ENCODE measurements at places on chromosomes 13 and 19.

GRCh38 chr19:7842661-7843294 is 12.8 kb downstream of the EVI5L start:
- no peak for DNase-seq

DNA sequence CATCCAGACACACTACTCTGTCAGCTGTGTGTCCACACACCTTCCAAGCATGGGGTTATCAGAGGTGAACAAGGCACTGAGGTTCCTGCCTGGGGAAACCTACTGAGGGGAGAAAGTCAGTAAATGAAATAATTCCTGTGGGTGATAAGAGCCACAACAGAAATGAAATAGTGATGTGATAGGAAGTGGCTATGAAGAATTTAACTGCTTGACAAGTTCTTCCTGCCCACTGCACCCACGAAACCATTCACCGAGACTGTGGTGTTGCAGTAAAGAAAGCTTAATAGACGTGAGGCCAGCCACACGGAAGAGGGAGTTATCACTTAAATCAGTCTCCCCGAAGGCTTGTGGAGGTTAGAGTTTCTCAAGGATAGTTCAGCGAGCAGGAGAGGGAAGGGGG is 353.1 kb downstream of the UQCRFS1 start:
- DNase-seq = no peak

- DNase-seq = no peak
These were observed 46.0 kb upstream of the STK24 start for GRCh38 chr13:98622931-98623331.

DNA sequence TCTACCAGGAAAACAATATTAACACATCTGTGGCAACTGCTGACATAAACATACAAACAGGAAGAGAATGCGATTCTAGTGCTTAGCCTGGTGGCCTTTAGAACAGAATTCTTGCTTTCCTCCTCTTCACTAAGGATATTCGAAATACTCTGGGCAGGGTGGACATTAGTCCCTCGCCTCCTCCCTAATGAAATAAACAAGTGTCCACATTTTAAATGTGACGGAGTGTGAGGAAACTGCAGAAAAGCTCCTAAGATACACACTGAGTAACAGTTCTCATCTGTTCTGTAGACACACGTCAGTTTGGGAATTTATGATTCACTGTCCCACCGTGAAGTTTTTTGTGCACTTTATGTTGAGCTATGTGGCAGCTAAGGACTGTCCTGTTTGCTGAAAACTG is 639 bp downstream of the STARD13 start:
- peak; percentile 53 for DNase-seq

- DNase-seq = no peak
These were observed 112.4 kb downstream of the NUFIP1 start for GRCh38 chr13:44876782-44877324.

DNA sequence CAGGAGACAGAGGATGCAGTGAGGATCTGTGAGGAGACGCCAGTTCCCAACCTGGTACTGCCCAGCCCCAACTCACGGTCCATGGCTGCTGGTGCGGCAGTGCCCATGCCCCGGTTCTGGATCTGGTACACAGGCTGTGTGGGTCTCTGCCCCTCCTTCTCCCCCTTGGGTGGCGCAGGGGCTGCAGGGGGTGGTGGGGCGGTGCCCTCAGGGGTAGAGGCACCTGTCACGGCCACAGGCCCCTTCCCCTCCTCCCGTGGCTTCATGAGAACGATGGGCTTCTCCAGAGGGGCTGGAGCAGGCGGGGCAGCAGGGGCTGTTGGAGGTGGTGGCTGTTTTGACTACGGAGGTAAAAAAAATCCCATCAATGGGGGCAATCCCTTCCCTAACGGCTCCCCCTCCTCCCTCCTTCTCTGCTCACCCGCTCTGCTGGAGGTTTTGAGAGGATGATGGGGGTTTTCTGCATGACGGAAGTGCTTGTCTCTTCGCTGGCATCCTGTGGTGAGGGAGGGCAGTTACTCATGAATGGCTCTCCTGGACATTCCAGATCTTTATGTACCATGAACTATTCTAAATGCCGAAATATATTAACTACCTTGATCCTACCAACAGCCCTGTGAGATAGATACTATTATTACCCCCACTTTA is 7.1 kb downstream of the SMG9 start:
- no peak for DNase-seq

Measured in dermis microvascular lymphatic vessel endothelial cell (primary cell).